ENCODE measurements at places on chromosomes 5 and 9.

DNA sequence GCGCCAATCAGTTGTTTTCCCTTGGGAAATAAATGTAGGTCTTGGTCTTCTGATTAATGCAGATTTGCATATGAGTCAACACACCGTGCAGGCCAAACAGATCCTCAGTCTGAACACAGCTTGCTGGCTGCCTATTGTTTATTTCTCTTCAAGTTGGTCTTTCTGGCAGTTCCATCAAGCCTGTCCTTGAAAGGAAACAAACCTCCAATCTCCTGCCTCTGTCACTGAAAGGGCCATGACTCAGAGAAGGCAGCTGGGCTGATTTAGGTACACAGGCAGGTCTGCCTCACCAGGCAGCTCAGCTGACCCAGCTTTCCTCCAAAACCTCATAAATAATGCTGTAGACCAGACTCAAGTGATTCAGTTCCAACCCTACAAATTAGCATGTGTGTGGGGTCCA lies 175.9 kb downstream of the MAN2A1 start:
- DNase-seq, result no peak

- DNase-seq, result no peak
Observed at GRCh38 chr9:89364666-89365531, 46.6 kb downstream of the SECISBP2 start.

DNA sequence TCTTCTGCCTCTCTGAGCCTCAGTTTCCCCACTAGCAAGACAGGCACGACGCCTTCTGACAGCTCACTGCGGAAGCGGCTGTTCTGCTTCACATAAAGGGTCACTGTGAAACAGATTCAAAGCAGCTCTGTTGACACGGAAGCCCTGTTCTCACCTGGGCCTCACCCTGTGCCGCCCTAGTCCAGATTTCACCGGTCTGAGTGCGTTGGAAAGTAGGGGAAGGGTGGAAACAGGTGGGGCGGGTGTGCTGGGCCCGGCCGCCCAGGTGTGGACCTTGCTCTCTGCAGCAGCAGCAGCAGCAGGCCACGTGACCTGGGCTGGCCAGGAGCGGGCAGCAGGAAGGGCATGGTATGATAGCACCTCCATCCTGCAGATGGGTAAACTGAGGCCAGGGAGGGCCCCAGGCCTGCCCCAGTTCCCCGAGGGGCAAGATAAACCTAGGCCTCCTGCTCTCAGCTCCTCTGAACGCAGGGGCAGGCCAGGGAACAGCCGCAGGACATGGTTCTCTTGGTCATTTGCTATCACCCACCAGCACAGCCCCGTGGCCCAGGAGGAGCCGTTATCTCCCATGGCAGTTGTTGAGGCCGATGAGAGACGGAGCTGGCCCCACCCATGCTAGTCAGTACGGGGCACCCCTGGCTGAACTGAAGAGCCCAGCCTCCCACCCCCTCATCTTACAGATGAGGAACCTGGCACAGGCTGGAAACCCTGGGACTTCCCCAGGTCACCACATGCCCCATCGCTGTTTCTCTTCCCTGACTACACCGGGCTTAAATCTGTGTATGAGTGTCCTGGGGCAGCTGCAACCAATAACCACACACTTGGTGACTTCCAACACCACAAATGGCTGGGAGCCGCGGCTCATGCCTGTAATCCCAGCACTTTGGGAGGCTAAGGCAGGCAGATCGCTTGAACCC lies 12.1 kb downstream of the PTGES2 start:
- no peak for DNase-seq

GRCh38 chr9:38195737-38196161 lies 126.7 kb upstream of the SHB start:
- DNase-seq, result no peak

- no peak for DNase-seq
Observed at GRCh38 chr9:100430286-100430940, 3.5 kb downstream of the MSANTD3 start.

DNA sequence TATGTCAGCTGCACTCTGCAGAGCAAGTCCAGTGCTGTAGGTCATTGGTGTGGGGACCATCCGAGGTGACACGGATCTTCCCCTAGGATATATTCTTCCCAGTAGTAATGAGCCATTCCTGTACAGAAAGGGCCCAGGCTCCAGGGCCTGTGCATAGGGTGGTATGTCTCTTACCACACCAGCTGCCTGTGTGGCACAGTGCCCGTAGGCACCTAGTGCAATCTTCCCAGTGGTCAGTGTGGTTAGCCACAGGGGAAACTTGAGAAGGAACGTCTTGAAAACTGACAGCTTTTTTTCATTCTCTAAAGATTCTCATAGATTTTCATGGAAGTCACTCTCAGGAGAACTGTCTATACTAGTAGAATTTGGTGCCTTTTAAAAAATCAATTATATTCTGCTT lies 39.8 kb downstream of the CYSTM1 start:
- no peak for DNase-seq

DNA sequence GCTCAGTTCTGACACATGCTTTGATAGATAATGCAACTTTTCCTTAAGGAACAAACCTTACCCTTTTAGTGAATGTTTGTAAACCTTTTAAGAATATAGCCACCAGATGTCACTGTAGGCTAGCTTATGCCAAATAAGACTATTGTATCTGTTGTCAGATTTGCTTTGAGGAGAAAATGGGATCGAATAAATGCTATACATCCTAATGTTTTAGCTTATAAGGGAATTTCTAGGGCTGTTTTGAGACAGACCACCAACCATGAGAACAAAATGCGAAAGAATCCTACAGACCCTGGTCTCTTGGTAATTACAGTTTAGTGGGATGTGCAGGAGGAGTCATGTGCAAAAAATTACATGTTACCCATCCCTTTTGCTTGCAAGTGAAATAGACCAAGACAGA lies 127.6 kb upstream of the NMUR2 start:
- no peak for DNase-seq

GRCh38 chr9:110103257-110103656 lies 104.7 kb downstream of the C9orf152 start:
- DNase-seq, result no peak

DNA sequence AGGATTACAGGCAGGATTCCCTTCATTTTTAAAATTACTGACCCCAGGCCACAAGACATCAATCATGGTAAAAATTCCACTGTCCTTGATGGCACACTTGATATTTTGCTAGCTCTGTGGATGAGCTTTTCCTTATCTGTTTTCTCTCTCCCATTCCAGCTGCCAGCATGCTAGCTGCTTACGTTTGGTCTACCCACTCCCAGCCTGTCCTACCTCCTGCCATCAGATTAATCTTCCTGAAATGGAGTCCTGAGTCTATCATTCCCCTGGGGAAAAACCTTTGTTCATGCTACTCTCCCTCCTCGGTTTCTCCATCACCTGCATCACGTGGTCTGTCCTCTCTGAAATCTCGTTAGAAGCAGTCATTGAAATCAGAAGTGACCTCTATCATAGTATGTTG lies 108.9 kb downstream of the F2RL2 start:
- no peak for DNase-seq

DNA sequence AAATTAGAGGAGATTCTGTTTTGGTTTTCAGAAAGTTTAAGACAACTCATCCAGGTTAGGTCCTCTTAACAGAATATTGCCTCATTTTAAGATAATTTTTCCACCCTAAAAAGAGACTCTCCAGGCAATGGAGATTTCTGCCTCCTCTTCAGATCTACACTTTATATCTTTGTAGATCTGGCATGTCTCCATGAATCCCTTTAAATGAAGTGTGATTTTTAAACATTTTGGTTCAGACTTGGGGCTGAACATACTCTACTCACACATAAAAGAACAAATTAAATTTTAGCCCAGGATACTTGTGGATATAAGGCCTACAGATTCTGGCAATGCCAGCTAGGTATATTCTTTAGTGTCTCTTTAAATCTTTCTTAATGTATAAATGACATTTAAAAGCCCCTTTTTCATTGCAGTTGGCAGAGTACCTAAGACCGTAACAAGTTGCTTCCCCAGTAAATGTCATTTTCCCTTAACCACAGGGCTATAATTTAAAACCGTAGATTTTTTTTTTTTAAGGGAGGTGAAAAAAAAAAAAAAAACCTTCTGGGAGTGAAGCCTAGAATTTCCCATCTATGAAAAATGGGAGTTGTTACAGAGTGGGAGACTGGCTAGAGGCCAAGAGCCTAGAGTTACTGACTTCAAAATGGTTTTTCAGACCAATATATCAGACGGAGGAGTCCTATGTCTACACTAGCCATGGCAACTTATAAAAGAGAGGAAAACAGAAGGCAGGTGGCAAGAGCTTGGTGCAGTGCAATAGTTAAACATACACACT lies 207.8 kb upstream of the TARS1 start:
- no peak for DNase-seq

DNA sequence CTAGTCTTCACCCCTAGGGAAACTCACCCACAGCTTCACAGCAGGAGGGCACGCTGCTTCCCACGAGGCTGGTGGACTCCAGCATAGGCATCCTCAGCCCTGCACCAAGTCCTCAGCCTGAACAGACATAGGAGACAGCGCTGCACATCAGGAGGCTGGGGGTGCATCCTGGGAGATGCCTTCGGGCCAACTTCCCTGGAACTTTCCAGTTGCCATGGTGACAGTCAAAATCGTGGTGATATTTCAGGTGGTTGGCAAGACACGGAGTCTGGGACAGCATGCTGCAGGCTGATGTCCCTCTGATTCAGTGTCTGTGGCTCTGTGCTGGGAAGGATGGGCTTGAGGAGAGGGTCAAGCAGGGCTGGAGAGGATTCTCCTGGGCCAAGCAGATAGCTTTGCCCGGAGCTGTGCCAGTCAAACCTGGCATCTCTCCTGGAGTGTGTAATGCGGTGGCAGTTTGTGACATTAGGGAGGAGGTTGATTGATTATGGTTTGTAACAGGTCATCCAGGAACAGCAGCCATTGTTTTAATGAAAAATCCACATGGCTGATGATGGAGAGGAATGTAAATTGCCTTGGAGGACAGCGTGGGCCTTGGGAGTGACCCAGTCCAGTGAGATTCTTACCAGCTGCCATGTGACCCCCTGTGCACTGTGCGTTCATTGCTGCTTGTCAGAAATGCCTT lies 35.6 kb upstream of the SEMA4D start:
- no peak for DNase-seq

GRCh38 chr5:143390941-143391340 lies 12.5 kb downstream of the NR3C1 start:
- no peak for DNase-seq

- DNase-seq, result no peak
Observed at GRCh38 chr5:56050551-56051255, 55.9 kb upstream of the IL6ST start.

GRCh38 chr5:42518595-42519221 lies 95.5 kb downstream of the GHR start:
- DNase-seq, result no peak

GRCh38 chr5:27911216-27911615 lies 872.8 kb upstream of the CDH9 start:
- no peak for DNase-seq

DNA sequence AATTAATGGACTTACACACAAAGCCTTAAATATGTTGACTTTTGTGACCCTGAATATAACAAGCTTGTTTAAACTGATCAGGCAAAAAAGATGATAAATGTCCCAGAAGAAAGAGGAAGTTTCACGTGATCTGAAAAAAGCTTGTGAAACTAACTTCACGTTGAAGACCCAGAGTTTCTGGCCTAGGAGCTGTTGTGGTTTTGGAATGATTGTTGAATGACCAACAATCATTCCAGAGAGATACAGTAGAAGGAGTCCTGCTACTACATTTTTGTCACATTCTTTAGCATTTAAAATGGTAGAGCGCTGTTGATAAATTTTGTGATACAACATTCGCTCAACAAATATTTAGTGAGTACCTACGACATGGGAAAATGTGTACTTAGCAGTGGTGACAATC lies 143.1 kb upstream of the FBN2 start:
- DNase-seq, result no peak

- DNase-seq, result no peak
Observed at GRCh38 chr9:23581931-23582330, 244.1 kb downstream of the ELAVL2 start.

DNA sequence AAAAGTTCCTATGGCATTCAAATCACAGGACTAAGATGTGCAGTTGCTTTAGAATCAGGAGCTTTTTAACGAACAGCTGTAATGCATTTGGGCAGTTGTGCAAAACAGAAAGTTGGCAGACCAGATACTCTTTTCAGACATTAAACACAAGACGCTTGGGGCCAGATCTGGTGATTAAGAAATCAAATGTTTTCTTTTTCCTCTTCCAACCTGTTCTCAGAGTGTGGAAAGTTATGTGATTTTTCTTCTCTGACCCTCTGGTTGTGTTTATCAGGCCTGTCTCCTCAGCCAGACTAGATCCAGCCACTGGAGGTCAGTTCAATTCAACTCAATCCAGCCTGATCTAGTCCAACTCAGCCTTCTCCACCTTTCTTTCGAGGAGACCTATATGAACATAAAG lies 298.5 kb upstream of the PCSK5 start:
- DNase-seq, result no peak

DNA sequence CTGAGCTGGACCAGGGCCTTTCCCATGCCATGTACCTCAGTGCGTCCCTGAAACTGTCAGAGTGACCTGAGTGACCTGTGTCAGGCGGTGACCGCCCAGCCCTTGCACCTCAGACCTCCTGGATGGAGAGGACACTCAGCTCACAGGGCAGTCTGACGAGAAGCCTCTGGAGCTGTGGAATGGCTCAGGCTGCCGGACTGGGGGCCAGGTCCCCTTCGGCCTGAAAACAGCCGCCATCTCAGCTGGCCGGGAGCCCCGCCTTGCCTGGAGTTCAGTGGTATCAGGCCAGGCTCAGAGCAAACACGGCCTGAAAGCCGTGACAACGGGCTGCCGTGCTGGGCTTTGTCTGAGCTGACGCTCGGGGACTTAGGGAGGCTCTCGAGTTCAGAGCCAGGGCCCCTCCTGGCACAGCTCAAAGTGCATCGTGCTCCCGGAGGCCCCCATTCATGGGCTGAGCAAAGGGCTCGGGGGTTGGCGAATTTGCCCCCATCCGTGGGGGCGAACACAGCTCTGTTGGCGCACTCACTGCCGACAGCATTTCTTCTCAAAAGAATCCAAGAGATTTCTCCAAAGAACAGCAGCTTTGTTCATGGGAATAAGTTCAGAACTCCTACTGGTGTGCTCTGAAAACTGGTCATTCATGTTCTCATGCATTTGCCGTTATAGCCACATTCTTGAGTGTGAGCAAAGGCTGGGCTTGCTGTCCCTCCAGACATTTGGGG lies 8.4 kb upstream of the SLC9A3 start:
- no peak for DNase-seq

Data from stimulated activated CD4-positive, alpha-beta T cell treated with anti-CD3 and anti-CD28 coated beads, Interleukin-1b, Interleukin-23, amount 100 ng/mL, for 1 hour (primary cell).